GM12878 (cell line): ENCODE measurements at places on chromosomes 6 and 20. TPM values are rescaled to one million over a fixed set of nuclear protein-coding genes. Genes with fewer than 3 reads are reported as not detected.

- no peaks in the 10 kb centered on the region for H3K4me1 ChIP-seq
- no peak overlapping the region for H3K4me3 ChIP-seq
- no peak for DNase-seq
- no peaks in the 10 kb centered on the region for H3K36me3 ChIP-seq
- no peaks in the 10 kb centered on the region for H3K27me3 ChIP-seq
These were observed 109.5 kb downstream of the SLC35F1 start for GRCh38 chr6:118016532-118016931.

GRCh38 chr6:139702706-139703105 lies 328.3 kb upstream of the CITED2 start:
- H3K27ac ChIP-seq, result no peak overlapping the region
- no peaks in the 10 kb centered on the region for H3K4me1 ChIP-seq
- H3K36me3 ChIP-seq, result no peaks in the 10 kb centered on the region
- no peak overlapping the region for H3K4me3 ChIP-seq

DNA sequence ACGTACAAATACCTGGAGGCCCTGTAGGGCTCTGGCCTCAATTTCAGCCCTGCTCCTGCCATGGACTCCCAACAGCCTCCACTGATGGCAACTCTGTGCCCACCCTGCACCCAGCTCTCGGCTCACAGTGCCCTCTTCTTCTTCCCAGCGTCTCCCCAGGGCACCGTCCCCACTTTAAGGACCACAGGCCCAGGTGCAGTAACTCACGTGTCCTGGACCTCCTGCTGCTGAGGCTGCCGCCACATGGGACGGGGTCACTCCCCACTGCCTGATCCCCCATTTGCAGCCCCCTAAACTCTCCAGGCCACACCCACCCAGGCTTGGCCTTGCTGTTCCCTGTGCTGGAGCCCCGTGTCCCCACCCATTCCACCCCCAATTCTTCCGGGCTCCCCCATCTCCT lies 223.4 kb downstream of the PREX1 start:
- H3K27me3 ChIP-seq, result no peaks in the 10 kb centered on the region
- H3K36me3 ChIP-seq, result no peaks in the 10 kb centered on the region
- no peak for DNase-seq

Gene GTSF1L
- 0.97 and 0.98 TPM in 2 replicates for total RNA-seq

Gene WFDC13
- not detected in 2 replicates for total RNA-seq

GRCh38 chr6:97726378-97726777 lies 443.4 kb upstream of the MMS22L start:
- H3K27ac ChIP-seq, result no peak overlapping the region
- no peak overlapping the region for H3K4me3 ChIP-seq
- DNase-seq, result no peak
- H3K4me1 ChIP-seq, result no peaks in the 10 kb centered on the region
- no peaks in the 10 kb centered on the region for H3K36me3 ChIP-seq

DNA sequence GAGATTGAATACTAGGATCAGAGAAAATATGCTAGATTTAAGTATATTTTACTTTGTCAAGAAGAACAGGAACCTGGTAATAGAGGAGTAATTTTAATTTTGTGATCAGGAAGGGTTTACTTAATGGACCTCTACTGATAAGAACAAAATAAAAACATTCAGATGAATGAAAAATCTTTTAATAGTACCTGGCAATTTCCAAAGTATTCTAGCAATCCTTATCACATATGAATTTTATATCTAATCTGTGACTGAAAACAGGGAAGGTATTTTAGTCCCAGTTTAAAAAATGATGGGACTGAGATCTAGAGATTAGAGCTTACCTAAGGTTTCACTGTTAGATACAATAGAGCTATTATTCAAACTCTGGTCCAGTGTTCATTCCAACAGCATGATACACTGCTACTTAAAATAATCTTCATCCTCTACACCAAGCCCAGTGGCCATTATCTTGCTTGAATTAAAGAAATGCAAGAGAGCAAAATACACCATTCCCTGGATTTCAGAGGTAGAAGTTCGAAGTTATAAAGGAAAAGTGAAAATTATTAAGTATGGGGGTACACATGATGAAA lies 13.5 kb downstream of the SLC17A5 start:
- no peaks in the 10 kb centered on the region for H3K4me1 ChIP-seq
- DNase-seq, result no peak
- H3K36me3 ChIP-seq, result no peaks in the 10 kb centered on the region; the same call in 1 of the 2 replicates
- H3K4me3 ChIP-seq, result no peak overlapping the region
- no peaks in the 10 kb centered on the region for H3K27me3 ChIP-seq
- no peak overlapping the region for H3K27ac ChIP-seq

- H3K27ac ChIP-seq, result no peak overlapping the region
- H3K36me3 ChIP-seq, result no peaks in the 10 kb centered on the region
- no peaks in the 10 kb centered on the region for H3K27me3 ChIP-seq
These were observed 66.1 kb downstream of the HMGCLL1 start for GRCh38 chr6:55512904-55513303.

DNA sequence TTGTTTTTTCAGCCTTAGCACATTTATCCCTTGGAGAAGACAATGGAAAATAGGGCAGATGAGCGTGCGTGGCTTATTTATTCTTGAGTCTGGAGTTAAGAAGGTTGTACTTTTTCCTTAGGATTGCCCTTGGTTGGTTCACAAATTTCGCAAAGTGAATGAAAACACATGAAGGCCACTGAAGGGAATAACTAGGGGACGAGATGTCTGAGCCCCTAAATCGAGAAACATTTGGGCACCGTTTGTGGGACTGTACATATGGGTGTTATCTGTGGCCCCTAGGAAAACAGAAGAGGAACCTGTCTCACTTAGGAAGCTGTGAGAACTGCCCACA lies 19.4 kb upstream of the TRIM27 start:
- peak overlapping the region; percentile 65 for H3K4me3 ChIP-seq
- no peaks in the 10 kb centered on the region for H3K36me3 ChIP-seq
- no peak overlapping the region for H3K27ac ChIP-seq
- H3K27me3 ChIP-seq, result no peaks in the 10 kb centered on the region
- DNase-seq, result no peak

Gene TGM3
- total RNA-seq, result not detected in 2 replicates
